ENCODE measurements at places on chromosomes 11 and 22.
A peak's percentile ranks its signal among the peaks of the same experiment; 100 is the strongest.

DNA sequence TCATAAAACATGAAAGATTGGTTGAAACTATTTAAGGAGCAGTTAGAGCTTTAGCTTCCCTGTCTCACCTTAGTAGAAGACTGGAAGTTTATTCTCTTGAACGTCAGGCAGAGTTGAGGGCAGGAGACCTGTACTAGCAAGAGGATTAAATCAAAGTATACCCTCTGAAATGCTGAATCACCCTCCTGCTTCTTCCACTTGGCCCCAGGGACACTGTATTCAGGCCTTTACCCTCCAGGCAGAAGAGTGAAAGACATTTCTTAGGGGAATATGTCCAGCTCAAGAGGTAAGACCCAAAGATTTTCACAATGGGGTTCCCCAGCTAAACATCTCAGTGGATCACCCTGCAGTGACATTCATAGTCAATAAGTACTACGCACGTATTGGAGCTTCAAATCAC lies 11.9 kb downstream of the APOA4 start:
- H3K27ac ChIP-seq = no peak overlapping the region
- DNase-seq = no peak
- no peaks in the 10 kb centered on the region for H3K36me3 ChIP-seq
- H3K27me3 ChIP-seq = no peaks in the 10 kb centered on the region

GRCh38 chr11:32983506-32983905 lies 32.2 kb upstream of the DEPDC7 start:
- H3K4me3 ChIP-seq = no peak overlapping the region
- H3K27me3 ChIP-seq = no peaks in the 10 kb centered on the region
- no peaks in the 10 kb centered on the region for H3K4me1 ChIP-seq
- H3K27ac ChIP-seq = no peak overlapping the region

DNA sequence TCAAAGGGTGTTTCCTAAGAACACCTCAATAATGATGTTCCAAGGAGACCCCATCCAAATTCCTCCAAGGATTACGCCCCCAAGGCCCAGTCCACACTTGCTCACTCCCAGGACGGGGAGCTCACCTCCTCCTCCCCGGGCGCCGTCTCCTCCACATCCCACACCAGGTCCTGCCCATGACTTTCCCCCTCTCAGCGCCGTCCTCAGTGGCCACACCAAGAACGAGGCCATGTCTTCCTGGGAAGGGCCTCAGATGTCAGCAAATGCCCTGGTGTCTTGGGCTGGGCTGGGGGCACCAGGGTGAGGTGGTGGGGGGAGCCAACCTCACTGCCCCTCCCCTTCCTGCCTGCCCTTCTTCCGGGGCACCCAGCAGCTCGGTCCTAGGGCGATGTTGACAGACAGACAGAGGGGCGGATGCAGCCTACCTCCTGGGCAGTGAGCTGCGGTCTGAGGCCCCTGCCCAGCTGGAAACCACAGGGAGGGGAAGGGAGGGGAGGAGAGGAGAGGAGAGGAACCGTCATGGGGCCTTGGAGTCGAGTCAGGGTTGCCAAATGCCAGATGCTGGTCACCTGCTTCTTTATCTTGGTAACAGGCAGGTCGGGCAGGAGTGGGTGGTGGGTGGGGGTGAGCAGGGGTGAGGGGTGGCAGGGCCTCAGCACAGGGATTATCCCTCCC lies at the start of the genes C11orf21 and TSPAN32:
Gene C11orf21, minus strand, starts transcription at position 288 of the 675 bp plus-strand sequence. Its CDS starts 110 bp downstream, at position 178.
Gene TSPAN32, plus strand, starts transcription at position 383 of the 675 bp plus-strand sequence. Its CDS starts 137 bp downstream, at position 520.
- H3K27me3 ChIP-seq = no peaks in the 10 kb centered on the region
- H3K4me1 ChIP-seq = peaks cover 50% of the 10 kb centered on the region
- H3K4me3 ChIP-seq = peak within 1 kb of the TSS; percentile 76
- H3K27ac ChIP-seq = peak within 1 kb of the TSS; percentile 81

DNA sequence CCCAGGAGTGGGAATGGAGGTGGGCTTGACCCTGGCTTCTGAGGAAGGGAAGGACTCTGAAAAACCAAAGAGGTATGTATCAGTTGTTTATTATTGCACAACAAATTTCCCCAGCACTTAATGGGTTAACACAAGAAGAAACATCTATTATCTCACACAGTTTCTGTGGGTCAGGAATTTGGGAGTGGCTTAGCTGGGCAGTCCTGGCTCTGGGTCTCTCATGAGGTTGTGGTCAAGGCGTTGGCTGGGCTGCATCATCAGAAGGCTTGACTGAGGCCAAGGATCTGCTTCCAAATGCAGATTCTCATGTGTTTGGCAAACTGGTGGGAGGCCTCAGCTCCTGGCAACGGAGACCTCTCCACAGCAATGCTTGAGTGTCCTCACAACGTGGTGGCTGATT lies 17.5 kb upstream of the SMIM38 start:
- peaks cover 9% of the 10 kb centered on the region for H3K4me1 ChIP-seq
- H3K27ac ChIP-seq = no peak overlapping the region
- H3K4me3 ChIP-seq = no peak overlapping the region

- peaks cover 19% of the 10 kb centered on the region for H3K4me1 ChIP-seq
- no peaks in the 10 kb centered on the region for H3K27me3 ChIP-seq
- H3K4me3 ChIP-seq = no peak overlapping the region
These were observed 2.7 kb downstream of the ACO2 start for GRCh38 chr22:41471568-41471967.

DNA sequence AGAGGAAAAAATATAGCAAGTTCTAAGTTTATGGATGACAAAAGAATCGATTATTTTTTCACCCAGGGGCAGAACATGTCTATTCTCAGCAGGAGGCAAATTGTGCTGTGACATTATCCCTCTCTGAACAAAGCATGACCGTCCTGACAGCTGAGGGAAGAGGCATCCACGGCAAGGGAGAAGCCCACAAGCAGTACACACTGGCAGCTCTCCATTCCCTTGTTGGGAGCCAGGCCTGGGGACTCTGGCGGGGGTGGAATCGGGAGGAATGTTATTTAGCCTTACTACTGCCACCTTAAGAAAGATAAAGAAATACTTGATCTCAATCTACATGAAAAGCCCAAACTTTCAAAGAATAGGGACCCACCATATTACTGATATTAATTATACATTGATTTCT lies 3.4 kb downstream of the KIRREL3 start:
- no peak overlapping the region for H3K4me3 ChIP-seq
- no peak overlapping the region for H3K27ac ChIP-seq
- no peaks in the 10 kb centered on the region for H3K36me3 ChIP-seq
- H3K27me3 ChIP-seq = peaks cover 4% of the 10 kb centered on the region
- H3K4me1 ChIP-seq = no peaks in the 10 kb centered on the region

DNA sequence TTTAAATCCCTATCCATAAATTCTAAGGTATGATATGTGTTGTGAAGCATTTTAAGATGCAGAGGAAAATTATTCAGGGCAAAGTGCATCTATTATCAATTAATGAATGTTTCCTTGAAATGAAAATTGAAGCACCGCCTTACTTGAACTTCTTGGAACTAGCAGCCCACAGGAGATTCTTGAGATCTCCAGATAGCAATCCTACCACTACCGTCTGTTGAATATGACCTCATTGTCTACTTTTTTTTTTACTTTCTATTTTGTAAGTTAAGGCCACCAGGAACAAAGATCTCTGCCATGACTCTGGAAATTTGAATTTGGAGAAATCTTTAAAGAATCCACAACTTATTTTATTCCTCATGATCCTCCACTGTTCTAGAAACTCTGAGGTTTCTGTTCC lies 808.7 kb downstream of the KCNA4 start:
- no peak overlapping the region for H3K4me3 ChIP-seq
- H3K27ac ChIP-seq = no peak overlapping the region
- H3K27me3 ChIP-seq = no peaks in the 10 kb centered on the region

- H3K27ac ChIP-seq = no peak overlapping the region
These were observed 6.3 kb upstream of the IGLL5 start for GRCh38 chr22:22881116-22882000.

DNA sequence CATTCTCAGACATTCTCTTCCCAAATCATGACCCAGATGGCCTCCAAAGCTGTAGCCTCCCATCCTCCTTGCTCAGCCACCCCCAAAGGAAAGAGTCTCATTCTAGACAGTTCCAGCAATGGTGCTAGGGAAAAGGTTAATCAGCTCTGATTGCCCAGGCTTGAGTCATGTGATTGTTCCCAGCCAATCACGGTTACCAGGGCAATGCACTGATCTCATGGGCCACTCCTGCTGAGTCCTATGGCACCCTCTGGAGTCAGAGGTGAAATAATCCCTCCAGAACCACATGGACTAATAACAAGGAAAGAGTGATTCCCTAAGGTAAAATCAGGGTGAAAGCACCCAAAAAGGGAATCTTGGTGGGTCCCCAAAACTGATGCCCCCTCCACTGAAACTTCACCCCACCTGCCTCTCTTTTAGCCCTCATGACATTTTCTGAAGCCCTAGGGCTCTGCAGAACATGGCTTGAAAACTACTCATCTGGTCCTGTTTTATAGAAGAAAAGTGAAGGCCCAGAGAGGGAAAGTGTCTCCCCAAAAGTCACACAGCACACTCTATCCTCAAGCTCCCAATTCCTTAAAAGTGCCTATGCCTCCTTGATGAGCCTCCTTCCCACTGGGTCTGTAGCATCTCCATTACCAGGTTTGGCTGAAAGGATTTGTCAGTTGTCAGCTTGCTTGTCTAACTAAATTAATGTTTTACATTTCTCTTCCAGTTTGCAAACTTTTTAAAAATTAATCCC lies 203.7 kb downstream of the MN1 start:
- no peaks in the 10 kb centered on the region for H3K27me3 ChIP-seq
- no peak overlapping the region for H3K4me3 ChIP-seq
- H3K4me1 ChIP-seq = no peaks in the 10 kb centered on the region
- DNase-seq = no peak
- no peaks in the 10 kb centered on the region for H3K36me3 ChIP-seq

DNA sequence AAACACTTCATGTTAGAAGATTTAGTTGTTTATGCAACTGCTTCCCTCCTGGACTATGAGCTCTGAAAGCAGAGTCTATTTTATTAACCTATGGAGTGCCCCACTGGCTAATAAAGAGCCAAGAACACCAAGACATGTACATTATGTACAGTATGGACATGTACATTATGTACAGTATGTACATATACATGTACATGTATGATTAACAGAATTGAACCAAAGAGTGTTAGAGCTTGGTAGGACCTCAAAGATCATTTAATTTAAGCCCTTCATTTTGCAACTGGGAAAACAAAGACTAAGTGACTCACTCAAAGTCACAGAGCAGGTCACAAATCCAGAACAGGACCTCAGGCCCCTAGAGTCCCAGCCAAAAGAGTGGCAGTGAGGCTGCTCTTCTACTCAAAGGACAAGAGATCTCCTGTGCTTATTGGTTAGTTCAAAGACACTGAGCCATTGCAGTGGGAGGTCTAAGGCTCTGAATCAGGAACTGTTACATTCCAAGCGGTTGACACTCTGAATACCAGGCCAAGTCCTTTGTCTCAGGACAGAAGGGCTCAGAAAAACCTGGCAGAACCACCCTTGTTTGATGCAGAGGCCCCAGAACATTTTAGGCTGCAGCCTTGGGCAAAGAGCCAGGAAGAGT lies 103.8 kb downstream of the FAM168A start:
- no peak overlapping the region for H3K4me3 ChIP-seq
- H3K27ac ChIP-seq = no peak overlapping the region
- DNase-seq = no peak
- H3K27me3 ChIP-seq = no peaks in the 10 kb centered on the region
- H3K36me3 ChIP-seq = no peaks in the 10 kb centered on the region
